ENCODE measurements at places on chromosomes 1 and 21. TPM values are rescaled to one million over a fixed set of nuclear protein-coding genes. Genes with fewer than 3 reads are reported as not detected.

GRCh38 chr21:44612029-44612486, at the start of gene KRTAP10-8:
Gene KRTAP10-8 (plus strand): TSS chr21:44612079. CDS start chr21:44612101, 22 bp downstream.
- no peak for DNase-seq

GRCh38 chr21:41066086-41066938, 101.6 kb upstream of the BACE2 start:
- no peak for DNase-seq

DNA sequence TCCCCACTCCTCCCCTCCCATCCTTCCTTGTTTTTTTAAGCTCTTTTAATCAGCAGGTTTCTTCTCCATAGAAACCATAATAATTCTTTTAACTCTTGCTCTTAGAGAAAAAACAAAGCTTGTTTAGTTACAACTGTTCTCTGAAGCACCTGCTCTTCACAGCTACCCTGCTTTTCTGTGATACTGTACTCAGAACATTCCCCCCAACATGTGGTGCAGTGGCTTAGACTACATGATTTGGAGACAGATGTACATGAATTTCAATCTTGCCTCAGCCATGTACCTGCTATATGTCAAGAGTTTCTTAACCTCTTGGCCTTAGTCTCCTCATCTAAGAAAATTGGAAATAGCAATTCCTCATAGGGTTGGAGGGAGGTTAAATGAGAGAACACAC, 33.5 kb downstream of the LAMC2 start:
- no peak for DNase-seq

DNA sequence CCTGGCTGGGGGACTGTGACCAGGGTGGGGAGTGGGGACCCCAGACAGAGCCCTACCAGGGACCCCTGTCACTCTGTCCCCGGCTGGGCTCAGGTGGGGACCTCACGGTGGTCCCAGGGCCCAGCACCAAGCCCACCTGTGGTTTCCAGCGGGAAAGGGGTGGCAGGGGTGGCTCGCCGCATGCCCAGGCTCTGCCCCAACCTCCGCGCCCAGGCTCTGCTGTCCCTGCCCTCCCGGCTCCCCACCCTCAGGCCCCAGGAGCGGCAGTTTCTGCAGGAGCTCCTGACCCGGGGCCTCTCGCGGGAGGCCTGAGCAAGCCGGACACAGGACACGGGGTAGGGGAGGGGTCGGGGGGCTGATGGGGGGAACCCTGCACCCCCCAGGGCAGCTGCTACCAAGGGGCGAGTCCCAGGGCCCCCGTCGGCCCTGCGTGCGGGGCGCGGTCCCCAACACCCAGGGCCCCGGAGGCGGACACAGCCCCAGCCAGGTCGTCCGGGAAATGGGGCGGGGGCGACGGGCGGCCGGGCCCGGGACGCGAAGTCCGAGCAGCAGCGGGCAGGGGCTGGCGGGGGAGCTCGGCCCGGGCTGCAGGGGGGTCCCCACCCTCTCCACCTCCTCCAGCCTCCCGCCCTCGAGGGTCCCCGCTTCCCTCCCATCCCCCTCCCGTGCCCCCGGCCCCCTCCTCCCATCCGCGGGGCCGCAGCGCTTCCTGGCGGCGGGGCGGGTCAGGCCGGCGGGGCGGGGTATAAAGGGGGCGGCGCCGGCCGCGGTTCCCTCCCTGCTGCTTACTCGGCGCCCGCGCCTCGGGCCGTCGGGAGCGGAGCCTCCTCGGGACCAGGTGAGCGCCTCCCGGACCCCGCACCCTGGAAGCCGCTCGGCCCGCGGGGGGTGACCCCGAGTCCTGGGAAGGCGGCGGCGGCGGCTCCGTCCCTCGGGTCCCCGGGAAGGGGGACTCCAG, at the start of gene COL6A2:
Gene COL6A2, plus strand, starts transcription at position 777 of the 958 bp plus-strand sequence.
- DNase-seq, result peak; percentile 76

DNA sequence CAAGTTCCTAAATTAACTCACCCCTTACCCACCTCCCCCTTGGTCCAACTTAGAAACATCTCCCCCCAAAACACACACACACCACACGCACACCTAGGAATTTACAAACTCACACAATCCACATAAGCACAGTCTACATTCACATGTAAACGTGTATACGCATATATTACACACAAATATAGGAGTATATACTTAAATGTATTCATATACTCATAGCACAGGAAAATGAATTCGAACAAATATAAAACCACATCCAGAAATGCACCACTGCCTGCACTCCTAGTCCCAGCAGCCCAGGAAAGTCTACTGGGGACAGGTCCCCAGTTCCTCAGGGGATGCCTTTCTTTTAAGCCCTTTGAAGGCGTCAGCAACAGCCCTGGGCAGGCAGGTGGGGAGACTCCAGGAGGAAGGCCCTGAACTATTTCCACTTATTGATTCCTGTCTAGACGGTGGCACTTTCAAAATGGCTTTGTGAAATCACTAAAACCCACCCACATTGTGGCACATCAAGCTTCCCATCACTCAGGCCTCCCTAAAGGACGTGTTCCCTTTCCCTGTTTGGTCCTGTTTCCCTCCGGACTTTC, 3.1 kb upstream of the DMBX1 start:
- DNase-seq, result no peak

GRCh38 chr21:38228115-38228514, 28.7 kb upstream of the KCNJ15 start:
- DNase-seq, result no peak

GRCh38 chr21:44867999-44868700, 5.3 kb downstream of the PTTG1IP start:
- no peak for DNase-seq

GRCh38 chr21:34908419-34909055, 140.6 kb downstream of the RUNX1 start:
- DNase-seq, result no peak

GRCh38 chr21:25639551-25640201, 618 bp downstream of the JAM2 start:
- DNase-seq, result peak; percentile 73

GRCh38 chr1:167685844-167686243, 35.9 kb upstream of the MPZL1 start:
- no peak for DNase-seq

GRCh38 chr1:18419113-18419844, 61.5 kb upstream of the KLHDC7A start:
- no peak for DNase-seq

GRCh38 chr1:109197158-109198042, 16.3 kb upstream of the SARS1 start:
- DNase-seq, result no peak

DNA sequence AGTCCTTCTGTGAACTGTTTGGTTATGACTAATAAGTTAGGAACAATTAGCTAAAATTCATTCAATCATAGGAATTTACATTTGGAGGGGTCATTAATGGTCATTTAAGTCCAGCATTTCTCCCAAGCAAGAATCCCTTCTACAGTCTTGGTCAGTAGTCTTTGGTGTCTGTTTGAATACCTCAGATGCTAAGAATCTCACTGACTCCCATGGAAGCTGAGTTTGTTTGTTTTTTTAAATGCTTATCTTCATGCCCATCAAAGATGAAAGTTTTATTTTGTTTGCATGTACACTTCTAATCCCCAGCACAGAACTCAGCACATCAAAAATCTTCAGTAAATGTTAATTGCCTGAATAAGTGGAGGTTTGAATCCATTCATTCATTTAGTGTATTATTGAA, 41.3 kb upstream of the SLC44A3 start:
- DNase-seq, result no peak

- no peak for DNase-seq
Measured at GRCh38 chr1:213154056-213154685, 103.1 kb downstream of the RPS6KC1 start.

DNA sequence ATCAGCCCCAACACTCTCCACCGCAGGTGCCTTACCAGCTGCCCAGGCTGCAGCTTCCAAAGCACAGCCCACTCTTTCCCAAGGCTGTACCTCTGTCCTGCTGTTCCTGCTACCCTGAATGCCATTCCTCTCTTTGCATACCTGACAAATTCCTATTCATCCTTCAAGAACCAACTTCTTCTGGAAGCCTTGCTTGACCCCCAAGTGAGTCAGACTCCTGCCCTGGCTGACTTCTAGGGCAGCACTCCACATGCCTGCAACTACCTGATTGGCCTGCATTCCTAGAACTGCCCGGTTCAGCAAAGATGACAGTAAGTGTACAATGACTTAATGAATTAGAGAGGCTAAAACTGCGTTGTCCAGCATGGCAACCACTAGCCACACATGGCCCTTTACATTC, 20.8 kb upstream of the PDZK1IP1 start:
- no peak for DNase-seq

DNA sequence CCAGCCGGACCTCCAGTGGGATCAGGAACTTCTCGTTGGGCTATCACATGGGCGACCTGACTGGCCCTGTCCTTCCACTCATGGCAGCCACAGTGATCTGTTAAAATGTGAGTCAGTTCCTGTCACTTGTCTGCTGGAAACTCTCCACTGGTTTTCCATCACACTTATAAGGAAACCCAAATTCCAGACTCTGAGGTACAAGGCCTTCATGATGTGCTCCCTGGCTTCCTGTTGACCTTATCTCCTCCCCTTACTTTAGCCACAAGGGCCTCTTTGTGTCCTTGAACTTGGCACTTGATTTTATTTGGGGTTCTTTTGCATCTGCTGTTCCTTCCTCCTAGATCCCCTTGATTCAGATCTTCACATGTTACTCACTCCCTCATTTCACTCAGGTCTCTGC, 96.8 kb downstream of the TENT5C start:
- DNase-seq, result no peak

DNA sequence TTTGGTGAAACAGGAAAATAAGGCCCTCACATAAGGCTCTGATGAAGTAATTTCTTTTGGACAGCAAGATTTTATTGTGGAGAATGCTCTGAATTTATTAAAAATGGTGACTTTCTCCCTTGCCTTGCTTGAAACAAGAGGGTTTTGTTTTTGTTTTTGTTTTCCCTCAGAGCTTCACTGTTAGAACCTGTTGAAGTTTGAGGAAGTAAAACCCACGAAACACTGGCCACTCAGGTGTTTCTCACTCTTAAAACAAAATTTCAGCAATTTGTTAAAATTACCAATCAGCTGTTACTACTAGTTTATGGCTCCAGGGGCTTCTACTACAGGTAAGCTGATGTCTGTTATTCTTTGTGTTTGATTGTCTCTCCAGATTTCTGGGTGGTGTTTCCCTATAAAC, 112.6 kb upstream of the B3GALT2 start:
- DNase-seq, result no peak

DNA sequence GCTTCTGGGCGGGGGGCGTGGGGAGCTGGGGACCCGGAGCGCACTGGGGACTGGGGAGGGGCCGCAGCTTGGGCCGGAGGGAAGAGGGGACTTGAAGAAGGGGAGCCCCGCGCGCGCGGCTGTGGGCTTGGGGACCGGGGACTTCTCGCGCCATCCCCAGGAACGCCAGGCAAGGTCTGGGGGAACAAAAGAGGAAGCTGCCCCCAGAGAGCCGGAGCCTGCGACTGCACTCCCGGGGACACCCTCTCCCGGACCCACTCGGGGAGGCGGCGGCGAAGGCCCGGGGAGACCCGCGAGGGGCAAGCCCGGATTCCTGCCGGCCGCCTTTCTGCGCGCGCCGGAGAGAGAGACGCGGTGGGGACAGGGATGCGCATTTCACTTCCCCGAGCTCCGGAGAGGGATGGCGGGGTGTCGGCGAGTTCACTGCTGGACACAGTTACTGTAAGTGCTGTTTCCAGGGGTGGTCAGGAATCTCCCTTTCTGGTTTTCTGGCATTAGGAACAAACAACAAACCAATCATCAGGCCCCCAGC, 732 bp downstream of the ABCG1 start:
- peak; percentile 67 for DNase-seq

DNA sequence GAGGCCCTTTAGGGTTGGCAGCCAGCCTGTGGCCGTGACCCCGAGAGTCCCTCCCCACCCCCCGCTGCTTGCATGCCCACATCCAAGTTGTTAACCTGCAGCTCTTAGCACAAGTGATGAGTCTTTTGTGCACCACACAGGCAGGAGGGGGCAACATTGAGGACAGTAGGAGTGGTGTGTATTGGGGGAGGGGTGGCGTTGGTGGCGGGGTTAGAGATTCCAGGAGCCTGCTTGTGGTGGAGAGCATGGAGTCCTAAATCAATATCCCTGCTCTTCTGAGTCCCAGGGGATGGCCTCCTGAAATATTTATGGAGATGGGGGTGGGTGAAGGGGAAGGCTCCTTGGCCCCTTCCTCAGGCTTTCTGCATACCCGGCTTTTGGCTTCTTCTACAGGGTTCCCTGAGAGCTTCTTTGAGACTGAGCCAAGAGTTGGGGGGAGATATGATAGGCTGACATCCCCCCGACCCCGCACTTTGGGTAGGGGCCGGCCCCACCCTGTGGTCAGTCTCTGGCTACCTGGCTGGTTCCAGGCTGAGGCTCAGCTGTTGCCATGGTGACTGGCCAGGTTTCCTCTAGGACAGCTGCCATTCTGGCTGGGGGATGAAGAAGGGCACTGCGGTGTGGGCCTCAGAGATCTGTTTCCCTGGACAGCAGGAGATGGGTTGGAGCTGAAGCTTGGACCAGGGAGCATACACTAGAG, 5.0 kb downstream of the CHRNB2 start:
- DNase-seq, result peak; percentile 67

- DNase-seq, result no peak
Measured at GRCh38 chr1:9284061-9284460, 8.6 kb upstream of the SPSB1 start.

GRCh38 chr21:37072274-37072987, 440 bp downstream of the PIGP start:
- DNase-seq, result peak; percentile 76

- no peak for DNase-seq
Measured at GRCh38 chr1:228742281-228742860, 7.1 kb downstream of the RHOU start.

DNA sequence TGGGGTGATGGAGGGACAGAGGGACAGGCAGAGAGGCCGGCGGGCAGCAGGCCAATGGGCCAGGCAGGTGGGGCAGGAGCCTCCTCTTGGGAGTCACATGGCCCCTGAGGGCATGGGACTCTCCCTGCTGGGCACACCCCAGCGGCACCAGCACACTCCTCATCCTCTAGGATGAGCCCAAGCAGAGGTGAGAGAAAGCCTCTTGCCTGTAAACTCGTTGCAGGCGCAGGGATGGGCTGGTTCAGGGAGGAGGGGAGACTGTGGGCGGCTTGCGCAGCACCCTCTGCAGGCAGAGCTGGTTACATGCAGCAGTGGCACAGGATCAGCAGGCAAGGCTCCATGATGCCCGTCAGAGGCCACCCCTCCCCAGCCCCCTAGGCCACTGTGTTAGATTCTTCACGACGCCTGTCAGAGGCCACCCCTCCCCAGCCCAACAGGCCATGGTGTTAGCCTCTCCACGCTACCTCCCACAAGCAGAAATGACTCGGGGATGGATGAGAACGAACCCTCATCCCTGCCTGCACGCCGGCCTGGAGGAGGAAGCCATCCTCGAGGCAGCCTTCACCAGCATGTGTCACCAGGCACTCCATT, 209.7 kb upstream of the VAMP3 start:
- DNase-seq, result peak; percentile 73

- DNase-seq, result no peak
Measured at GRCh38 chr1:221509575-221510355, 232.1 kb downstream of the DUSP10 start.

The GJC2 gene
- total RNA-seq, result 3.0 TPM

The LCE1D gene
- not detected for total RNA-seq

The PTPRF gene
- 171 TPM for total RNA-seq

The HTR1D gene
- 0.20 TPM for total RNA-seq

The CHAF1B gene
- total RNA-seq, result 2.0 TPM

The DMRTA2 gene
- total RNA-seq, result 0.42 TPM

The B4GALT2 gene
- total RNA-seq, result 45.7 TPM

The LHX4 gene
- total RNA-seq, result 2.1 TPM

The PLA2G2F gene
- total RNA-seq, result not detected

The TMPRSS2 gene
- total RNA-seq, result not detected
